ENCODE measurements at places on chromosomes 3 and 15. TPM values are rescaled to one million over a fixed set of nuclear protein-coding genes. Genes with fewer than 3 reads are reported as not detected.

EIF4E3 gene
- total RNA-seq: 15.3 TPM

GCHFR gene
- total RNA-seq: 3.3 TPM

JMJD7 gene
- 16.7 TPM for total RNA-seq

POLR2M gene
- 307 TPM for total RNA-seq

BSN gene
- 0.82 TPM for total RNA-seq

STRC gene
- total RNA-seq: 0.21 TPM

RPL29 gene
- 1,069 TPM for total RNA-seq

CDHR4 gene
- total RNA-seq: not detected

DNA sequence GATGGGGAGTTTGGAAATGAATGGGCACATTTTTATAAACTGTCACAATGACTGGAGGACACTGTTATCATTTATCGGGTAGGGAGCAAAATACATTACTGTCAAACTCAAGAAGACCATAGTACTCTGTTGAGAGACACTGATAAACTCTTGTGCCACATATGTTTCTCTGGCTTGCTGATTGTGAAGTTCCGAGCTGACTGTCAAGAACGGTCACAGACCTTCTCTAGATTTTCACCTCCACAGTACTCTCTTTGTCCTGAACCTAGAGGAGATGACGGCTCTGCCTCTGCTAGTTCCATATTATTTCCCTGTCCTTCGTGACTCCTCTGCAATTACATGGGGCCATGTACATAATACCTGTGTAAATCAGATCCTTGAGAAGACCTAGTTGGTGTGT lies 451.9 kb downstream of the LPP start:
- no peak for DNase-seq

GRCh38 chr3:130748467-130748861 lies 1.8 kb upstream of the PIK3R4 start:
- peak; percentile 27 for DNase-seq

DNA sequence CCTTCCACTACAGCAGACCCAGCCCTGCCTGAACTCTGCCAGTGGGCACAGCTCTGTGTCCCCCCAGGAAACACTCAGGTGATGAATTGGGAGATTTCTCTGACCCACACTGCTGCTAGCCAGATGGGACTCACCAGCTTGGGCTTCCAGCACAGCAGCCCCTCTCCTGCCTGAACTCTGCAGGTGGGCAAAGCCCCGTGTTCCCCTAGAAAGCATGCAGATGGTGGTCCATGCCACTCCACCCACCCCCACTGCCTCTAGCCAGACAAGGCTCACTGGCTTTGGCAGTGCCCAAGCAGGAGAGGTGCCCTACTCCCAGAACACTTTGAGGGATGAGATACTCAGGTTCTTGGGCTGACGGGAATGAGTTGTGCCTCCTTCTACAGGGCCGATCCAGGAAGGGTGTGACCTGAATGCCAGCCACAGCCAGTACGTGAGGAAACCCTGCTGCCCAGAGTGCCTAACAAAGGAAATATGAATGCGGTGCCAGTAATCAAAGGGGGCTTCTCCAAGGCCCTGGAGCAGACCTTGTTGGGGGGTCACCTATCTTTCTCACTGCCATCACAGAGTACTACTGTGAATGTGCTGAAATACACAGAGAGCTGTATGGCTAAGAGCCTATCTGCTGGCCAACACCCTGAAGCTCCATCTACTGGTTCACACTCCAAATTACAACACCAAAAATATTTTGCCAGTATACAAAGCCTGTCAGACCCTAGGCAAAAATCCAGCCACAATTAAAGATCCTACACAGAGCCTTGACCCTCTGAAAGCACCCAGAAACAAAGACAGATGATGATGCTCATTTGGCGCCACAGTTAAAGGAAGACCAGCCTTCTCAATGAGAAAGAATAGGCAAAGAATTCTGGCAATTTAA lies 61.9 kb downstream of the BTLA start:
- no peak for DNase-seq

- DNase-seq: no peak
Measured at GRCh38 chr3:178634975-178635374, 98.7 kb downstream of the KCNMB2 start.

GRCh38 chr3:33315826-33316225 lies 38.6 kb downstream of the FBXL2 start:
- DNase-seq: no peak

DNA sequence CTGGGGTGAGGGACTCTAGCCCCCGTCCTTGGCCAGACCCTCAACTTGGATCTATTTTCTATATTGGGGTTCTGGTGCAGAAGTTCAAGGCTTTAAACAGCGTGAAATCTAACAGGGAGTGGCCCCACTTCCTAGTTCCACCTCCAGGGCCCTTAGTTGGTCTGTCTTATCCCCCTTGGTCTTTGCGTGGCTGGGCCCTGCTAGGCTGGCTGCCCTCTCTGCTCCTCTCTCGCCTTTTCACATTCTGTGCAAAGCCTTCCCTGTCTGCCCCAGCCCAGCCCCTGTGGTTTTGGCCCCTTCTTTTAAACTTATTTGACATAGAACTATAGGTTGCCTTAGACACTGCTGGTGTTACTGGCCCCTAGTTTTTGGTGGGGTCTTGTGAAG lies 5.6 kb downstream of the PPCDC start:
- no peak for DNase-seq

Measured in tongue (tissue), 3 donors.